ENCODE measurements at places on chromosomes 4 and X. TPM values are rescaled to one million over a fixed set of nuclear protein-coding genes. Genes with fewer than 3 reads are reported as not detected.

DNA sequence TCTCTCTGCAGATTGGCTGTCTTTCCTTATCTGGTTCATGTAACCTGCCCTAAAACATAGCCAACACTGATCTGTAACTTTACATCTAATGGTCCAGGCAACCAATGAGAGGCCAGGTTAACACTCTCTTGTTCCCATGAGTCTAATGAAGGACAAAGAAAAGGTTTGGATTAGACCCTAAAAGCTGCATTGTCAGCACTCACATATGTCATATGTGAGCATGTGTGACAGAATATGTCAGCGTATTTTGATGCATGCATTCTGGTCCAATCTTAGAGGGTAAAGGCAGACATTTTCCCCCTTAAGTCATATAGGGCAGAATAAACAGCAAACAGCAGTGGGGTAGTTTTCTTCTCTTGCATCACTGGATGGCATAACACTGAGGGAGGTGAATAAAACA lies 3.7 kb downstream of the NDST3 start:
- no peak for DNase-seq

GRCh38 chr4:119116925-119117900 lies 18.4 kb upstream of the MYOZ2 start:
- DNase-seq: no peak

The GNPDA2 gene
- 21.6 TPM for polyA plus RNA-seq

The RPL39 gene
- polyA plus RNA-seq: 3,187 TPM

The RGN gene
- 3.2 TPM for polyA plus RNA-seq
